Hepatic stellate cell (primary cell): ENCODE measurements at places on chromosomes 16 and 17.
A peak's percentile ranks its signal among the peaks of the same experiment; 100 is the strongest.

DNA sequence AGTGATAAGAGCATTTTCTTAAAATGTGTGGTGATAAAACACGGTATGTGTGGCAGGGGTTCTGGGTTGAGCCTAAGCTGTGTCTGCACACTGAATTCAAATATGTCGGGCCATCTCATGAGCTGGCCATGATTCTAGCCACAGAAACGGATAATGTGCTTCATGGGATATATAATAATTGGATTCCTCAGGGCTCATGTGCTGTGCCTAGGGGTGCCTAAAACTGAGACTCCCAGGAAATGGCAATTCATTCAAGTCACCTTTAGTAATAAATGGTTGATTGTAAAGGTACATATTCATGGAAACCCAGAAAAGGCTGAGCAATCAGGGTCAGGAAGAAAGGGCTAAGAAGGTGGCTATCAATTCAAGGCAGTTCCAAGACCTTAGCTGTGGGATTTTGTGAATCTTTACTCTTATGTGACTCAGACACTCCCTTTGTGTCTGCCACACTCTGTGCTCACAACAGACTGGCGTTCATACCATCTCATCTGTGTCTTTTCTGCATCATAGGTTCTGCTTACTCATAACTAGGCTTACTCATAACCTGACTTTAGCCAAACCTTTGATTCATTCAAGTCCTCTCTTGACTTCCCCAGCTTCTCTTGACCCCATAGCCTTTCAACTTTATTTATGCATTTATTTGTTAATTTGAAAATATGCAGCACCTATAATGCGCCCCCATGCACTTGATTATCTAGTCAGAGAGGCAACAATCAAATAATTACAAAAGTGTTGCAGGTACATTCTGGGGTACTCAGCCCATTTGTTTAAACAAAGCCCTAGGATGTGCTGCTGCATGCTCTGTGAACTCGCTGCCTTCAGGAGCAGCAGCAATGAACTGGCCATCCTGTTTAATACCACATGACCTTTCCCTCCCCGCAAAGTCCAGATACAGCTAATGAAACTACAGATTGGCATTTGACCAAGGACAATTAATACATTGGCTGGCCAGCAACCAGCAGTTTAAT is 28.4 kb upstream of the MED13 start:
- peak; percentile 36 for DNase-seq

DNA sequence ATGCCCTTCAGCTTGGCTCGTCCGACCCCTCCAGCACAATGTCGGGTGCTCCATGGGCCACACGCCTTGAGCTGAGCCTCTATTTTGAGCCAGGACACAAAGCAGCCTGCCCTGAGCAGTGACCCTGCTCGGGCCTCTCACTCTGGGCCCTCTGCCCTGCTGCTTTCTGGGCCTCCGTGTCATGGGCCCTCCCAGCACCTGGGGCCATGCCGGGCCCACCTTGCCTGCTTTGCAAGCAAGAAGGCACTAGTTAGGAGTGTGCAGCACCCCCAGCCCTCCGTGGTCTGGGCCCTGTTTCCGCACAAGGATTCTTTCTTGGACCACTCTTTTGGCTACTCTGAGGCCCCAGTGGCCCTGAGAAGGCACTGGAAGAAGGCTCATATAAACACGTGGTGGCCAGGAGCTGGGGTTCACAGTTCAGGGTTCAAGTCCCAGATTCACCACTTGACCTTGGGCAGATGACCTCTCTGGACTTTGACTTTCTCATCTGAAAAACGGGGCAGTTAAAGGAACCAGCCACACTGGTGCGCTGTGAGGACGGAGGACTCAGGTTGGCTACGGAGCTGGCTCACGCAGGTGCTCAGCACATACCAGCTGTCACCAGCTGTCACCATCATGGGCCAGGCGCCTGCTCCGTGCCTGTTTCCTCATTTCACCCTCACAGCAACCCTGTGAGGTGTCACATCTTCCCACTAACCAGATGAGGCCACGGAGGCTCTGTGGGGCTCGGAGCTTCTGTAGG is 166.0 kb upstream of the GSE1 start:
- no peak for DNase-seq

GRCh38 chr17:549177-550040 is 165.2 kb downstream of the VPS53 start:
- DNase-seq: no peak

- no peak for DNase-seq
Observed at GRCh38 chr16:21076186-21076883, 74.3 kb downstream of the DNAH3 start.

DNA sequence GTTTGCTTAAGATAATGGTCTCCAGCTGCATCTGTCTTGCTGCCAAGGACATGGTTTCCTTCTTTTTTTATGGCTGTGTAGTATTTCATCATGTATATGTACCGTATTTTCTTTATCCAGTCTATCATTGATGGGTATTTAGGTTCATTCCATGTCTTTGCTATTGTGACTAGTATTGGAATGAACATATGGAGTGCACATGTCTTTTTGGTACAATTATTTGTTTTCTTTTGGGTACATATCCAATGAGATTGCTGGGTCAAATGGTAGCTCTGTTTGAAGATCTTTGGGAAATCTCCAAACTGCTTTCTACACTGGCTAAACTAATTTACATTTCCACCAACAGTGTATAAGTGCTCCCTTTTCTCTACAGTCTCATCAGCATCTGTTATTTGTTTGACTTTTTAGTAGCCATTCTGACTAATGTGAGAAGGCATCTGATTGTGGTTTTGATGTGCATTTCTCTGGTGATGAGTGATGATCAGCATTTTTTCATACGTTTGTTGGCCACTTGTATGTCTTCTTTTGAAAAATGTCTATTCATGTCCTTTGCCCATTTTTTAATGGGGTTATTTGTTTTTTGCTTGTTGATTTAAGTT is 66.2 kb downstream of the TNFRSF13B start:
- DNase-seq: no peak

GRCh38 chr17:79979221-79979741 is 56.4 kb downstream of the TBC1D16 start:
- DNase-seq: no peak

GRCh38 chr17:47700471-47701449 is 6.8 kb downstream of the TBKBP1 start:
- no peak for DNase-seq

GRCh38 chr16:50238868-50239301 is 27.5 kb upstream of the ADCY7 start:
- DNase-seq: no peak

GRCh38 chr16:82954224-82954929 is 327.6 kb downstream of the CDH13 start:
- DNase-seq: no peak

- DNase-seq: no peak
Observed at GRCh38 chr16:4749700-4750257, 15.4 kb downstream of the DNAAF8 start.

DNA sequence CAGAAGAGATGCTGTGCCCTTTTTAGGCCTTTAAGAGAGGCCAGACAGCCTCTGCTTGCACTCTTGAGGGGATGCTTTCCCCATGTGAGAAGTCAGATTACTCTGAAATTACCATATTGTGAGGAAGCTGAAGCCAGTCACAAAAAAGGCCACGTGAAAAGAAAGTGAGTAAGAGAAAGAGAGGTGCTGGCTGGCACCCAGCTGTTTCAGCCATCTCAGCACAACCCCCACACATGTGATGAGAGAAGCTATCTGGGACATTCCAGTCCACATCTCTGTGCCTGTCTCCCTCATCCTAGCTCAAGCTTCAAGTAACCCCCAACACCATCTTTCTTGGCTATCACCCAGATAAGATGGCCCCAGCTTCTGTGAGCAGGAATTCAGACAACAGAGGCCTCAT is 131.4 kb downstream of the HS3ST2 start:
- DNase-seq: no peak

- no peak for DNase-seq
Observed at GRCh38 chr16:51095084-51095881, 55.8 kb downstream of the SALL1 start.

GRCh38 chr17:3848229-3848835 is 2.3 kb upstream of the NCBP3 start:
- no peak for DNase-seq

DNA sequence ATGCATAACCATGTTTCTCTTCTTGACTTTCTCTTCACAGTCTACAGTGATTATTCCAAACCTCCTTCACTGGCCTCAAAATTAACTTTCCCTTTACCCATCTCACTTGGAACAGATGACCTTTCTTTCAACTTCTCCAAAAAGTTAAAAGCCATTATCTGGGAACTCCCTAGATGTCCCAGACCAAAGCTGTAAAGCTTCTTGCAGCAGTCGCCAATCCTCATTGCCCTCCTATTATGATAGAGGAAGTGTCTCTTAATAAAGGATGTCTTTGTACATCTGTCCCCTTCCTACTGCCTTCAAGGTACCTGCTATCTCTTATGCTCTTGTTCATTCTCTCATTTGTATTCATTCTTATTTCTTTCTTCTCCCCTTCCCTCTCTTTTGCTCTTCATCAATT is 127.5 kb downstream of the MRTFB start:
- no peak for DNase-seq
